ENCODE measurements at places on chromosomes 4 and X.
A peak's percentile ranks its signal among the peaks of the same experiment; 100 is the strongest.

- DNase-seq, result no peak
Measured at GRCh38 chrX:12899506-12899905, 6.9 kb upstream of the TLR8 start.

- DNase-seq, result no peak
Measured at GRCh38 chrX:74535408-74536151, 78.8 kb downstream of the RLIM start.

DNA sequence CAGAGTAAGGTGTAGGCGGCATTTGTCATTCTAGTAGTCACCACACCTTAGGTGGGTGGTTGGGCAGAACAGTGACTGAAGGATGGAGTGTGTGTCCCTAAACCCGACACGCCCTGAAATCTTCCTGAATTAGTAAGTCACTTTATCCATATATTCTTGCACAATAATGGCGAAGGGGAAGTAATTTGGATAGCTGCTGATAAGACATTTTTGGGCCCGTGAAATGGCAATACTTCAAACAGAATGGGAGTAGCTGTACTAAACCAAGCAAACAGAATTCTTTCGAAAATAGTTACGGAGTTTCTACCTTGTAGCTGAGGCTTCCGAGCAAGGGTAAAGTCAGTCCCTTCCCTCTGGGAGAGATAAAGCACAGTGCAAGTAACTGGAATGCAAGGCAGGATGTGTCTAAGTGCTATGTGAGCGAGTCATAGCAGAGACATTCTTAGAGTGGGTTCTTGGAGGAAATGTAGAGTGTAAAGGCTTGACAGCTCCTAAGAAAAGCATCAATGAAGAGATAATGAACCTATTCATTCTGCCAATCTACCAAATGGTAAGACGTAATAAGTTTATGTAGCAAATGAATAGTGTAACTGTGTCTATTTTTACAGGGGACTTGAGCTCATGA is 72.8 kb downstream of the CLCN5 start:
- peak; percentile 90 for DNase-seq

DNA sequence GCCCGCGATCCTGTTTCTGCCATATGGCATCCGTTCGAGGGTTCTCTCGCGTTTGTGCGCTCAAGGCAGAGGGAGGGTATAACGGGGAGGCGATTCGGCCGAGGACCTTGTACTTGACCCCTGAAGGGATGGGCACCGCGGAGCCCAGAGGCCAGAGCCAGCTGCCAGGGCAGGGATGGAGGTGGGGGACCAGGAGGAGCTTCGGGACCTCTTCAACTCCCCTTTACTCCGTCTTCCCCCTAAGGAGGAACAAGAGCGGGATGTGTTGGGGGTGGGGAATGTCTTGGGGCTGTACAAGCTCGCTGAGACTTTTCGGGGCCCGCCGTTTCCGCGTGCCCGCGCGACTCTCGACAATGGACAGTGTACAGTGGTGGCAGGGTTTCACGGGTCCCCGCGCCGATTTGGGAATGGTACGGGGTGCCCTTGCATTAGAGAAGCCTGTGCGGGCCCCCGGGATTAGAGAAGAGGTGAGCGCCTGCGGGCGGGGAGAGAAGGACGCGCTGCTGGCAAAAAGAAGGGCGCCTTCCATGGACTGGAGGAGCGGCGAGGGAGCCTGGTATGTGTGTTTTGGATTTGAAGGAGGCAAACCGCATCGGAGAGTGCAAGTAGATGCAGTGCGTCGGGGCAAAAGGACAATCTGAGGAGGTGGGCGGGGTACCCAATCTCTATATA is 760 bp downstream of the UGT8 start:
- DNase-seq, result no peak

- DNase-seq, result no peak
Measured at GRCh38 chrX:20267931-20268701, 1.4 kb upstream of the RPS6KA3 start.

DNA sequence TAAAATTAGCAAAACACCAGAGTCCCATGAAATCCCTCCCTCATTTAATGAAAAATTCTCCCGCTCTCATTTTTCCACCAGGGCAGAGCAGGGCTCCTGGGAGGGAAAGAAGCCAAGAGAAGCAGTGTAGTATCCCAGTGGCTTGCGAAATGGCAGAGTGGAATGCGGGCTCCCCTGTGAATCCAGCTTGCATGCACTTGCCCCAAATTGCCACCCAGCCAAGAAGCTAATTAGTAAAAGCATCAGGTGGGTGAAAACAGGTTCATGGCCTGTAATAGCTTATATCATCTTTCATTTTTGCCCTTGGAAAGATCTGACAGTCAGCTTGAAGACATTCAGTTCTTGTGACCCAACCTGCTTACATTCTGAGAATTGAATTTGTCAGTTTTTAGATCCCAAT is 10.1 kb downstream of the AMOT start:
- DNase-seq, result no peak

- no peak for DNase-seq
Measured at GRCh38 chrX:7330556-7330955, 182.6 kb upstream of the PUDP start.

- no peak for DNase-seq
Measured at GRCh38 chr4:147693218-147693617, 9.3 kb upstream of the PRMT9 start.

DNA sequence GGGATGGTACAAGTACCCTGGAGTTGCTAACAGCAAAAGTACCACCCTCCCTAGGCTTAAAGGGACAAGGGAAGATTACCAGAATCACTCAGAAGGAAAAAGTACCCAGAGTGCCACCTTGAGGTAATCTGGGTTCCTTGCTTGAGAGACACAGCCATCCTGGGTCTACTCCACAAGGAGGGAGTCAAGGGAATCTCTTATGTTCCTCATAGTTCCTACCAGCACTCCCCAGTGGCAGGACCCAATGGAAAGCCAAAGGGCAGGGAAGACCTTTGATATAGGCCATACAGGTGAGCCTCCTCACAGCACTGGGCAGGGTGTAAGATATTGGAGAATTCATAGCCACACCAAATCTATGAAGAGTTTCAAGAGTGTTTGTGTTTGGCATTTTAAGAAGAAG is 5.7 kb downstream of the IL2 start:
- DNase-seq, result peak; percentile 30

DNA sequence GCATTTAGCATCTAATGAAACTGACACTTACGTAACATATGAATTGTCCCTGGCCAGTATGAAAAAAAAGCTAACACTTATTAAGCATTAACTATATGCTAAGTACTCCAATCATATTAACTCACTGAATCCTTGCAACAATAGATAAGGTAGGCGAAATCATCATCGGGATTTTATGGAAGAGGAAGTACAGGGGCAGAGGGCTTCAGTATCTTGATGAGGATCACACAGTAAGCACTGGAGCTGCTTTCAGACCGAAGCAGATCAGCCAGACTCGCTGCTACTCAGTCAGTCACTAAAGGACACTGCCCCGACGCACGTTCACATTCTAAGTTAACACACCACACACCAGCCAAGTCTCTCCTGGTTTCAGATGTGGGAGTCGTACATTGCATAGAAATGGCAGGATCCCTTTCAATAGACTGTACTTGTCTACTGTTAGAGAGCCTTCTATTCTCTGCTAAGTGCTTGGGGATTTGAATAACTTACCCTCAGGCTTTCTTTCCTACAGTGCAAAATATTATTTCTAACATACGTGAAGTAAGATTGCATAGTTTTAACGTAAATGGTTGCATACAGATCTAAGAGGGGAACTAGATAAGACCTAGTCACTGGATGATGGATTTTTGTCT is 540.2 kb upstream of the TENM3 start:
- DNase-seq, result no peak

- no peak for DNase-seq
Measured at GRCh38 chrX:13990126-13990800, 39.4 kb downstream of the GEMIN8 start.

DNA sequence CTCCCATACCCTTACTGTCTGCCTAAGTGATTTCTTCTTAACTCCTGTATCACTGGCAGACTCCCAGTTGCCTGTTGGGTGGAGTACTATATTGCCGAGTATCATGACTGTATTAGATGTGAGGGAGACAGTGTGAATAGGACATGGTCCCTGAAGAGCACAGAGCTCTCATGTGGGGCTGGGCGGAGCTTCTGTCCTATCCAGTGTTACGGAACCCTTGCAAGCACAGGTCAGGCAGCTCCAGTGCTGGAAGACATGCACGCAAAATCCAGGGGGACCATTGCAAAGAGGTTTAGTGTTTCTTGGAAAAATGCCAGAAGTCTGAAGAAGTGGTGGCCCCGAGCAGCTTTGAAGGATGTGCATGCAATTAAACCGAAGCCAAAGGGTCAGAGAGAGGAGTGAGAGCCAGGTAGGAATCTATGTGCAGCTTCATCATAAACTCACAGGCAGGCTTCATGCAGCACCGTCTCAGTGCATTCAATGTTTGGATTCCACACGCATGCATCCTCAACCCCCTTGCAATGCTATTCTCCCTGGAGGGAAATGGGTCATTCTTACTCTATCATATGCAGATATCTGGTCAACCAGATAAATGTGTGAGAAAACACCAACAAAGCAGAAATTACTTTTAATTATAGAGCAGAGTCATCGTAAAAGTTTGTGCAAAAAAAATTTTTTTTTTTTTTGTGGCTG is 49.7 kb upstream of the DHRSX start:
- no peak for DNase-seq

- no peak for DNase-seq
Measured at GRCh38 chr4:169047956-169048355, 37.9 kb upstream of the CBR4 start.

Measured in COLO829 (cell line).